ENCODE measurements at places on chromosomes 1 and 21.

GRCh38 chr21:44495611-44496563, 40.6 kb downstream of the LRRC3 start:
- DNase-seq: no peak

DNA sequence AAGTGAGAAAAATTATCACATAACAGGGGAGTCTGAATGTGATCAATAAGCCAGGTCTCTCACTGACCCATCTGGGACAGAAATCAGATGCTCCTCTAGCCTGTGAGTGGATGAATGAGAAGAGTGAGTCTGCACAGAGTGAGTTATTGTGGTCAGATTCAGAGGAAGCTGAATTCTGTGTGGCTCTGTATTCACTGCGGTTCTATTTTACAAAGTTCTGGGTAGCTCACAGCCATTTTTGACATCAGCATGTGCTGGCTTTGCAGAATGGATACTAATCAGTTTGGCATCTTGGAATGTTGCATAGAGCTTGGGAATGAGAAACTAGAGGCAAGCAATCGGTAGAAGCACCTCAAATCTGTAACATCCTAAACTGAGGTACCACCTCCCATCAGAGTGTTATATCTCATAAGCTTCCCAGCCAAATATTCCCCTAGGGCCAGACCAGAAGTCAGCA, 3.8 kb downstream of the COLGALT2 start:
- DNase-seq: no peak

- DNase-seq: no peak
Observed at GRCh38 chr1:37923551-37923889, 23.3 kb downstream of the INPP5B start.

DNA sequence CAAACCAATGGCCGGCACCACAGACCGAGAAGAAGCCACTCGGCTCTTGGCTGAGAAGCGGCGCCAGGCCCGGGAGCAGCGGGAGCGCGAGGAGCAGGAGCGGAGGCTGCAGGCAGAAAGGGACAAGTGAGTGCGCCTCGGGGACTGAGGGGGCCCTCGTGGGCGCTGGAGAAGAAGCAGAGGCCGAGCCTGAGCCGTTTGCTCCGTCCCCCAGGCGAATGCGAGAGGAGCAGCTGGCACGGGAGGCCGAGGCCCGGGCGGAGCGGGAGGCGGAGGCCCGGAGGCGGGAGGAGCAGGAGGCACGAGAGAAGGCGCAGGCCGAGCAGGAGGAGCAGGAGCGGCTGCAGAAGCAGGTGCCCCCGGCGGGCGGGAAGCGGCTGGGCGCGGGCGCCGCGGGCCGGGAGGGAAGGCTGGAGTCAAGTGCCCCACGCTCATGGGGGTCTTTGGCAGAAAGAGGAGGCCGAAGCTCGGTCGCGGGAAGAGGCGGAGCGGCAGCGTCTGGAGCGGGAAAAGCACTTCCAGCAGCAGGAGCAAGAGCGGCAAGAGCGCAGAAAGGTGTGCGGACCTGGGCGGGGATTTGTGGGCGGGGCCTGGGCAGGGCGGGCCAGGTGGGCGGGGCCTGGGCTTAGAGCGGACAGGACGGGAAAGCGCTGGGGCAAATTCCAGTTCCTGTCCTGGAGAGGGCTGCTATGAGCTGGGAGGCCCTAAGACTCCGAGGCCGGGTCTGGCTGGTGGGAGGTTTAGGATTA, 22.7 kb downstream of the MAP7D1 start:
- DNase-seq: no peak

DNA sequence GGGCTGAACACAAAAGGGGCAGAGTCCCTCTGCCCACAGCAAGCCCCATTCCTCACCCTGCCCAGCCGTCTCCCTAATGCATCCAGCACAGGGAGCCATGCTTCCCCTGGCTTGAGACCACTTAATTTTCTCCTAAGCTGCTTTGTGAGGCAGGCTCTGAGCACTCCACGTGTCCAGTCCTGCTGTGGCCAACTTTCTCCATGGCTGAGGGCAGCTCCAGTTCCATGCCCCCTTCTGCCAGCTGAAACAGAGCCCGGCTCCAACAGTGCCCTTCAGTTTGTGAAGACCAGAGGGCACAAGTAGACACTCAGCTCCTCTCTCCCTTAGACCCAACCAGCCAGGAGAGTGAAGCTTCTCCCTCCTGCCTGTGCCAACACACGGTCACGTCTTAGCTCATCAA, 33.8 kb downstream of the PLEKHA6 start:
- DNase-seq: no peak

GRCh38 chr1:36419140-36419539, 21.4 kb upstream of the LSM10 start:
- no peak for DNase-seq

GRCh38 chr1:245870698-245871097, 636.4 kb downstream of the SMYD3 start:
- DNase-seq: no peak

DNA sequence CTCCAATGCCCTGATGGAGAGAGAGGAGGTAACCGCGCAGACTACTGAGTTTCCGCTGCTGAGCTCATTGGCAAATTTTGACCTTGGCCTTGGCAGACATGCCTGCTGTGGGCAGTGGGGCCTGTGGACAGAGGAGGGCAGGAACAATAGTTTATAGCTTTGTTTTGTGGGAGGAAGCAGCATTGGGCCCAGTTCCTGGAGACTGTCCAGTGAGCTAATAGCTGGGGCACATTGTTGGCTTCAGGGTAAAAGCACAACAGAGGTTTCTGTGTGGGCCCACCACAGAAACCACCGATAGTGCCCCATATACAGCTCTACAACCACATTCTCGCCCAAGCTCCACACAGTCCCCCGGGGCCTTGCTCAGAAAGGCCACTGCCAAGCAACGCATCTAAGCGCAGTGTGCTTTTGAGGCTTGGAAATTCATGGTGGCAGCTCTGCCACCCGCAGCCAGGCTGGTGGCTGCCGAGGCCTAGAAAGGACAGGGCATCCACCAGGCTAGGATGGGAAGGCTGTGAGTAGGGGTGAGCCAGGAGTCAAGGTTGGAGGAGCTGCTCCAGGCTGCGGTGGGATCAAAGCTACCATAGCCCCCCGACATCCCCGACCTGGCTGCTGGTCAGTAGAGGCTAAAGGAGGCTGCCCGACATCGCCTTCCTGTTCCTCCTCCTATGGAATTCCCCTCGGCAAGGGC, 43.2 kb downstream of the NEK2 start:
- no peak for DNase-seq

Data from NCI-H1105 treated with DMSO at 0.1 percent for 48 hours (cell line).